ENCODE measurements at places on chromosomes 2 and 18. TPM values are rescaled to one million over a fixed set of nuclear protein-coding genes. Genes with fewer than 3 reads are reported as not detected.

The SLC16A14 gene
- 7.9 TPM for polyA plus RNA-seq

The C2orf78 gene
- not detected for polyA plus RNA-seq

The CCDC74A gene
- polyA plus RNA-seq, result 16.2 TPM

The KCNG2 gene
- polyA plus RNA-seq, result 0.13 TPM

The MYO1B gene
- polyA plus RNA-seq, result 108 TPM

The CNDP2 gene
- 298 TPM for polyA plus RNA-seq

The ERICH2 gene
- polyA plus RNA-seq, result 2.4 TPM

The SOX11 gene
- polyA plus RNA-seq, result 22.9 TPM

The KYNU gene
- 5.3 TPM for polyA plus RNA-seq

The EIF2AK3 gene
- polyA plus RNA-seq, result 28.0 TPM

The CNTNAP5 gene
- polyA plus RNA-seq, result 0.03 TPM

The TRABD2A gene
- 0.96 TPM for polyA plus RNA-seq

The CFAP210 gene
- 2.9 TPM for polyA plus RNA-seq

The ZAP70 gene
- polyA plus RNA-seq, result 2.2 TPM

The ZNF385B gene
- 16.8 TPM for polyA plus RNA-seq

The AGAP1 gene
- 21.2 TPM for polyA plus RNA-seq

The KIF5C gene
- polyA plus RNA-seq, result 5.5 TPM

The IL1F10 gene
- not detected for polyA plus RNA-seq

The PAIP2B gene
- 21.6 TPM for polyA plus RNA-seq

The ALK gene
- polyA plus RNA-seq, result 0.55 TPM

The NYAP2 gene
- polyA plus RNA-seq, result 0.17 TPM

The C2orf72 gene
- 4.0 TPM for polyA plus RNA-seq

The ADGRF3 gene
- polyA plus RNA-seq, result 2.5 TPM

The TXNDC9 gene
- polyA plus RNA-seq, result 46.2 TPM

The CCDC102B gene
- 8.8 TPM for polyA plus RNA-seq

The CD8B2 gene
- polyA plus RNA-seq, result 0.23 TPM

The PROM2 gene
- 39.1 TPM for polyA plus RNA-seq

The YES1 gene
- 75.3 TPM for polyA plus RNA-seq

The KRTCAP3 gene
- 10.7 TPM for polyA plus RNA-seq

The NFATC1 gene
- 5.2 TPM for polyA plus RNA-seq

All from left kidney (tissue), 8 donors.